NCI-H2107 (cell line): ENCODE measurements at places on chromosomes 7 and 10.

- DNase-seq, result no peak
These were observed 55.4 kb downstream of the TNS3 start for GRCh38 chr7:47526466-47526865.

- no peak for DNase-seq
These were observed 55.4 kb downstream of the EEPD1 start for GRCh38 chr7:36208426-36208825.

DNA sequence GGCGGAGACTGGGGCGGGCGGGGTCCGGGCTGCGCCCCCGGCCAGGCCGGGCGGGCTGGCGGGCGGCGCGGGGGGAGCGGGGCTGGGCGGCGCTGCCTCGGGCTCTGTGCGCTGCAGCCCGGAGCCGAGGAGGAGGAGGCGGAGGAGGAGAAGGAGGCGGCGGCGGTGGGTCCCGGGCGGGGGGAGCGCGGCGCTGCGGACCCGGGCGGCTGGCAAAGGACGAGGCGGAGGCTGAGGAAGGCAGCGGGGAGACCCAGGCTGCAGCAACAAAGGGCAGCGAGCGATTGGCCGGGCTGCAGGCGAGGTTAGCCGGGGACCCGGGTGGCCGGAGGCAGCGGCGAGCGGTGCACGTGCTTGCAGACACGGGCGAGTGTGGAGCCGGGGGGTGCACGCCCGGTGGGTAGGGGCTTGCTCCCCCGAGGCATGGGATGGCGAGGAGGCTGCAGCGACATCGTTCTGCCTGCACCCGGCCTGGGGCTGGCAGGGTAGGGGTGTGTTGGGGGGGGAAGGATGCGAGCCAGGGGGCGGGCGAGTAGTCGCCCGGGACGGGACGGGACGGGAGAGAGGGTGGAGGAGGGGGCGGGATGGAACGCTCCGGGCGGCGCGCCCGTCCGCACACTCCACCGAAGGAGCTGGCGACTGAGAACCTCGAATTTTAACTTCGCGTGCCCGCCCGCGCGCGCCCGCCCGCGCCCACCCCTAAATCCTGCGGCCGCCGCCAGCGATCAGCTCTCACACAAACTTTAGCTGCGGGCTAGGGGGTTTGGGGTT is 844 bp upstream of the KAT6B start:
- DNase-seq, result peak; percentile 14

GRCh38 chr7:46544396-46545008 is 623.4 kb upstream of the IGFBP3 start:
- no peak for DNase-seq
